ENCODE measurements at places on chromosomes 6 and 20. TPM values are rescaled to one million over a fixed set of nuclear protein-coding genes. Genes with fewer than 3 reads are reported as not detected.

BANF2 gene
- total RNA-seq: not detected

DNA sequence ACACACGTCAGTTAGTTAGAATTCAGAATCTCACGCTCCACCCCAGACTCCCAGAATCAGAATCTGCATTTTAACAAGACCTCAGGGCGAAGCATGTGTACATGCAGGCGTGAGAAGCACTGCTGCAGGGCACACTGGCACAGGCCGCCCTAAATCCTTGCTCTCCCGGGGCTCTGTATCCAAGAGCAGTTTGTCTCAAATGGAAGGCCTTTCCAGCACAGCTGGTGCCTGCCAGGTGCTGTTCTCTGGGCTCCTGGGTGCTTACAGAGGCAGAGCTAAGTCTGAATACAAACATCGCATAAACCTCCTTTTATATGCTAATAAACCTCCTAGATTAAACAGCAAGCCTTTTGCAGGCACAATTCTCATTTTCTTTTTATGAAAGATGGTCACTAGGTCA lies 119.1 kb upstream of the CD93 start:
- DNase-seq: no peak

THEMIS gene
- total RNA-seq: not detected

IPCEF1 gene
- not detected for total RNA-seq

GRCh38 chr6:28947831-28948270 lies 24.1 kb upstream of the TRIM27 start:
- no peak for DNase-seq

- DNase-seq: peak; percentile 88
Observed at GRCh38 chr6:157222201-157222981, 100.9 kb downstream of the TMEM242 start.

DNA sequence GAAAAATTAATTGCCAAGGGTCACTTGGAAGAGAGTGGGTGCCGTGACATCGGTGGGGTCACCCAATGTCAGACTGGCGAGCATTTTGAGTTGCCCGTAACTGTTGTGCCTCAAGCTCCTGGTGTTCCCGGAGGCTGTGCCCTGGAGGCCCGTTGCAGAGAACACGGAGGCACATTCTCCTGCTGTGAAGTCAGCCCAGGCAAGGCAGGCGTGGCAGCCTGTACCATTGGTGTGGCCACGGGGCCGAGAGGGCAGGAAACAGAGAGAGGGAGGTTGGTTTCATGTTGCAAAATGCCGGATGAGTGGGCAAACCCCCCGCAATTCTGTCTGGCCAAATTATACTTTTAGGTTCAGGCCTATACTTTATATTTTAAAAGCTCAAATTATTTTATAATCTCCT lies 81.2 kb downstream of the THBS2 start:
- DNase-seq: no peak

- peak; percentile 35 for DNase-seq
Observed at GRCh38 chr6:145960918-145961589, 3.1 kb downstream of the SHPRH start.

GRCh38 chr6:90466154-90466940 lies 120.5 kb downstream of the MAP3K7 start:
- no peak for DNase-seq

ACSS2 gene
- total RNA-seq: 6.5 TPM

DNA sequence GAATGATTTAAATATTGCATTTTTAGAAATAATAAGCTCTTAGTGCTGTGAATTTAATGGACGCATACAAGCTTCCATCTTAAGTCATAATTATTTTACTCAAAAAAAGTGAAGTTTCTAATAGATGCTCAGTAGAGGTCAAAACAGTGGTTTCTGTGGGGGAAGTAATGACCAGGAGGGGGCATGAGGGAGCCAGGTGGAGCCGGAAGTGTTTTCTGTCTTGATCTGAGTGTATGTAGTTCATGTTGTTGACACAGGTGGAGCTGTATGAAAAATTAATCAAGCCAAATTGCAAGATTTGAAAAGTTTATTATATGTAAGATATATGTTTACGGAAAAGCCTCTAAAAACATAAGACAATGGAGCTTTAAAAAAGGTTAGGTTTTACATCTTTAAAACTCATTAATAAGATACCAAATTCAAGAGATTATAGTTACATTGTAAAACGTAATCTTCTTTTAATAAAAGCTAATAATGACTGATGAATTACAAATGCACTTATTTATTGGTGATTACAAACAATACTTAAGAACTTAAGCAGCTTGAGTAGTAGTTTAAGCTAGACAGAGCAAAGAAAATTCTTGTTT lies 68.0 kb downstream of the PLAGL1 start:
- peak; percentile 86 for DNase-seq
